ENCODE measurements at places on chromosomes 7 and 10.

GRCh38 chr7:75813781-75814236 lies at the start of gene CCL24:
TSS of gene CCL24 (minus strand) at chr7:75813806. CDS start at chr7:75813715, 91 bp downstream.
- DNase-seq: no peak

DNA sequence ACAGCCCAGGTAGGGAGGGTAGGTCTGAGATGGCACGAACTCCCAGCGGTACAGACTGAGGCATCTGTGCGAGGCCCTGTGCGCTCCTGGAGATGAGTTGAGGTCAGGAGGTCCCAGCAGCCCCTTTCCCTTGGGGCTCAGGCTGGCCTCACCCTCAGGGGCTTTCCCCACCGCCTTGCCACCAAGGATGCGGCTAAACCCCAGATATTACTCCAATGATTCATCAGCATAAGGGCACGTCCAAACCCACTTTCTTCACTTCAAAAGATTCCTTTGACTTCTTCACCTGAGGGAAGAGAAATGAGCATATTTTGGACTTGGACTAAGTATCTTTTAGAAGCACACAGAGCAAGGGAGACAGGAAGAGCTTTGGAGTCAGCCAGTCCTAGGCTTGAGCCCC lies 20.3 kb downstream of the UROS start:
- DNase-seq: no peak

DNA sequence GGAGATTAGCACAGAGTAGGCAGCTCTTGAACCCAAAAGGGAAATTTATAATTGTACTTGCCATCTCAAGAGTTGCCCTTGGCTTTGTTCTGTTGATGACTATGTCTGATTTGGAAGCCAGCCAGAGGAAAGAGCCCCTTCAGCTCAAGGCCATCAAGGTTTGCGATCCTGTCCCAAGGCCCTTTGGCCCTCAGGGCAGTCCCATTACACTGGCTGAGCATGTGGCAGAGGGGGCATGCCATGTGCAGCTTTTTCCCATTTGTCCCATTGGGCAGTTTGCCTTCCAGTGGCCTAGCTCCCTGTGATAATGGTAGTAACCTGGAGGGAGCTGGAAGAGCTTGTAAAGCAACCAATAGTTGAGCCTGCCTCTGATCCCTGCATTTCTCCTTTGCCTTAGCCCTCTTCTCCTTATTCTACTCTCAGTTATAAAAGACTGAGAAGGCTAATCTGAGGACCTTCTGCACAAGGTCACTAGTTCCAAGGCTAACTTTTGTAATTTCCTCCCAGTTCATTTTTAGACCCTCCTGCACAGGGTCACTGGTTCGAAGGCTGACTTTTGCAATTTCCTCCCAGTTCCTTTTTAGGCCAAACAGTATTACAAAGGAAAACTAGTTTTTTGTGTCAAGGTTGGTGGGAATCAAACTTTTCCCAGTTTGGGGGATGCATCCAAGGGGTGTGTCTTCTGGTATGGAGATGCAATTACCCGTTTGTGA lies 31.0 kb upstream of the ARHGAP12 start:
- DNase-seq: no peak

DNA sequence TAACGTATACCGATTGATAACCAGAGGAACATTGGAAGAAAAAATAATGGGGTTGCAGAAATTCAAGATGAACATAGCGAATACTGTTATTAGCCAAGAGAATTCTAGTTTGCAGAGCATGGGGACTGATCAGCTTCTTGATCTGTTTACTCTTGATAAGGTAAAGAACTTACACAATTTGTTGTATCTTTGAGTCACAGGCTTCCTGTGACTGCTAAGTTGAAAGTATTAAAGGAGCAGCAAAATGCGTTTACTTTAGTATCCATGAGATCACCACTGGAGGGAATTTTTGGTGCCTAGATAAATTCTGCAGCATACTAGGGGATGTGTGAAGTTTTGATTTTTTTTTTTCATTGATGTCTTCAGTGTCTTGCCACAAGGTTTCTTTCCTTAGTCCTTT lies 103.6 kb downstream of the BTAF1 start:
- no peak for DNase-seq

DNA sequence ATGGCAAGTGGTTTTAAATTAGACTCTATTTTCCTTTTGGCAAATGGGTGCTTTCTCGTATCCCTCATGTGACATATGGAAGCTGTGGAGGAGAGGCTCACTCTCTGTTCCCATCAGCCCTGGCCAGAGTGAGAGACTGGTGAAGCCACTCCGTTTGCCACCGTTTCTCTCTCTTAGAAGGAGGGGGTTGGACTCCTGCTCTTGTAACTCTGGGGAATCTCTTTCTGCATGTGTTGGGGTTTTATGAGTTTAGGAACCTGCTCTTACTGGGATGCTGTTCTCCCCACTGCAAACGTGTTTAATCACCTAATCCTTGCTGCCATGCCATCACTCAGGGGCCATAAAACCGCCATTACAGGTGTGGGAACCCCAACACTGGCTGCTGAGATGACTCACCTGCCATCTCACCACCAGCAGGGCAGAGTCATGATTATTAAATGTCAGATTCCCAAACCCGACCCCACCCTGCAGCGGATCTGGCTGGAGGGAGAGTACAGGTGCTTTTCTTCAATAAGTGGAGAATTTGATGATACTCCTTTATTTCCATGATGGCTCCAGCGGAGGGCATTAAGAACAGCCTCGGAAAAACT lies 103.2 kb downstream of the ADCY1 start:
- no peak for DNase-seq

DNA sequence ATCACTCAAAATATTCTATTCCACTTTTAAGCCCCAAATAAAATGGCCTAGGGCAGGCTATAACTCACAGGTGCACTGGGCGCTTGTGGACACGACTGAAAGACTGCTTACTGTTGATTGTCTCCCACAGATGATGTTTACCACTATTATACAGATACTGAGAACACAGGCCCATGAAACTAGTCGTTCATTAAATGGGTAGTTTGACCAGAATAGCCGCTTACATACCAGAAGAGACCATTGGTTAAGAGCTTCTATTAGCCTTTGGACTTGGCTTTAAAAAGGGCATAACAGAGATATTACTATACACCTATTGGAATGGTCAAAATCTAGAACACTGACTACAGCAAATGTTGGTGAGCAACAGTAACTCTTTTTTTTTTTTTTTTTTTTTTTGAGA lies 4.3 kb downstream of the CCDC6 start:
- DNase-seq: no peak

DNA sequence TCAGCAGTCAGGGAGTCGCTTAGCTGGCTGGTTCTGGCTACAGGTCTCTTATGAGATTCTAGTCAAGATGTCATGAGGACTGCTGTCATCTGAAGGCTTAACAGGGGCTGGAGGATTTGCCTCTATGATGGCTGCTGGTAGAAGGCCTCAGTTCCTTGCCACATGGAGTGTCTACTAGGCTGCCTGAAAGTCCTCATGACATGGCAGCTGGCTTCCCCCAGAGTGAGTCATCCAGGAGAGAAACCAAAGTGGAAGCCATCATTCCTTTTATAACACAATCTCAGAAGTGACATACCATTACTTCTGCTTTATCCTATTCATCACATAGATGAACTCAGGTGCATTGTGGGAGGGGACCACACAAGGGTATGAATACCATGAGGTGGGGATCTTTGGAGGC lies 75.1 kb downstream of the EXOC6 start:
- no peak for DNase-seq
